ENCODE measurements at places on chromosomes 16 and 17. TPM values are rescaled to one million over a fixed set of nuclear protein-coding genes. Genes with fewer than 3 reads are reported as not detected.

Gene PRAC1
- polyA plus RNA-seq, result not detected

Gene TP53TG3C
- not detected for polyA plus RNA-seq

Gene KRT20
- 0.17 TPM for polyA plus RNA-seq

GRCh38 chr17:78753316-78754250, 28.5 kb downstream of the CYTH1 start:
- DNase-seq, result no peak

Gene TM4SF5
- polyA plus RNA-seq, result 2.4 TPM

- no peak for DNase-seq
These were observed 24.5 kb downstream of the AKAP1 start for GRCh38 chr17:57109393-57110151.

GRCh38 chr16:83907631-83908250, 8.8 kb downstream of the MLYCD start:
- no peak for DNase-seq

DNA sequence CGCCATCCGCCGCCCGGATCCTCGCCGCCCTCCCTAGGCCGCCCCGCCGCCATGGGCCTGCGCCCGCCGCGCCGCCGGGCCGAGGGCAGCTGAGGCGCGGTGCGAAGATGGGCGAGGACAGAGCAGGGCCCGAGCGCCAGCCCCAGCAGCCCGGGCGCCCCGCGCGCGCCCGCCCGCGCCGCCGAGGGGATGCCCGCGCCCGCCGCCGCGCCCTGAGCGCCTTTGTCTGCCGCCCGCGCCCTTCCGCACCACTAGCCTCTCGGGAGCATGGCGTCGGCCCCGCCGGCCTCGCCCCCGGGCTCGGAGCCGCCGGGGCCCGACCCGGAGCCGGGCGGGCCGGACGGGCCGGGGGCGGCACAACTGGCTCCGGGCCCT, 278 bp downstream of the RAB11FIP3 start:
- no peak for DNase-seq

Gene TMC6
- 31.7 TPM for polyA plus RNA-seq

GRCh38 chr17:66480802-66481201, 178.4 kb downstream of the PRKCA start:
- no peak for DNase-seq

Gene SPATA22
- 0.68 TPM for polyA plus RNA-seq

- no peak for DNase-seq
These were observed 902 bp upstream of the DHRS7B start for GRCh38 chr17:21125862-21126261.

Gene CLEC18C
- 87.1 TPM for polyA plus RNA-seq

Gene TMC5
- polyA plus RNA-seq, result 0.36 TPM

- DNase-seq, result no peak
These were observed 39.4 kb upstream of the CDH5 start for GRCh38 chr16:66326991-66327513.

Gene KRT25
- polyA plus RNA-seq, result not detected

Gene GPT2
- 36.7 TPM for polyA plus RNA-seq

DNA sequence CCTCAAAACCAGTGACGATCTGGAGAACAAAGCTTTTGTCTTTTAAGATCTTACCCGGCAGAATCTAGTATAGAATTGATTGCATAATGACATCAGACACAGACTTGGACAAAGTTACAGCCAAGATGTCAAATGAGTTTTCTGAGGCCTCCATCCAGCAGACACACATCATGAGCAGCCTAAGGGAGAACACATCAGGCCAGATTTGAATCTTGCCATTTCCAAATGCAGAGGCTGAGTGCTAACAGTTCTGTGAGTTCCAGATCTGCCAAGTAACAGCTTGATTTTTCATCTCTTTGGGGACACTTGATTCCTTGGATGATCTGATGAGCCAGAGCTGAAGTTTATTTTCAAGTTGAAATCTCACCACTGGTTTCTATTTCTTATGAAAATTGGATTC, 21.0 kb downstream of the NOG start:
- DNase-seq, result no peak

GRCh38 chr16:88722784-88723506, 16.6 kb downstream of the CTU2 start:
- no peak for DNase-seq

DNA sequence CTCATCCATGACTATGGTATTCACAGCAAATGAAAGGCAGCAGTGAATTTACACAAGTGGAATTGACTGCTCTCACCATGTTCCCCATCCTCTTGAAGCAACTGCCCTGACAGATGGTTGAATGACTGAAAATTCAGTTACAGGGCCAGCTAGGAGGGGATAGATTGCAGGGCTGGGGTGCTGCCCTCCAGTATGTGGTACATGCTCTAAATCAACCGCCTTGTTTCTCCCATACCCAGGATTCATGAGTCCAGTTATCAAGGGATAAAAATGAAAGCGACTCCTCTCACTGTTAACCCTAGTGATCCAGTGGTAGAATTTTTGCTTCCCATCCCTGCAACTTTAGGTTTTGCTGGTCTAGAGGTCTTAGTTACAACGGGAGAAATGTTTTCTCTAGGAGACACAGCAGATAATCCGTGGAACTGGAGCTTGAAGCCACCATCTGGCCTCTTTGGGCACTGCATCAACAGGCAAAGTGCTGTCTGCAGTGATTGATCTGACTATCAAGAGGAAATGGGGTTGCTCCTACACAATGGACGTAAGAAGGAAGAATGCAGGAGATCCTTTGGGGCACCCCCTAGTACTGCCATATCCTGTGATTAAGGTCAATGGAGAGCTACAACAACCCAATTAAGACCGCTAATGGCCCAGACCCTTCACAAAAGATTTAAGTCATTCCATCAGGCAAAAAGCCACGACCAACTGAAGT, 32.0 kb downstream of the SCPEP1 start:
- DNase-seq, result no peak

- DNase-seq, result peak; percentile 77
These were observed 27.0 kb upstream of the DHX8 start for GRCh38 chr17:43456661-43457361.

Gene GJD3
- polyA plus RNA-seq, result not detected

Gene SOCS1
- polyA plus RNA-seq, result 4.8 TPM

Gene KRTAP3-1
- not detected for polyA plus RNA-seq

DNA sequence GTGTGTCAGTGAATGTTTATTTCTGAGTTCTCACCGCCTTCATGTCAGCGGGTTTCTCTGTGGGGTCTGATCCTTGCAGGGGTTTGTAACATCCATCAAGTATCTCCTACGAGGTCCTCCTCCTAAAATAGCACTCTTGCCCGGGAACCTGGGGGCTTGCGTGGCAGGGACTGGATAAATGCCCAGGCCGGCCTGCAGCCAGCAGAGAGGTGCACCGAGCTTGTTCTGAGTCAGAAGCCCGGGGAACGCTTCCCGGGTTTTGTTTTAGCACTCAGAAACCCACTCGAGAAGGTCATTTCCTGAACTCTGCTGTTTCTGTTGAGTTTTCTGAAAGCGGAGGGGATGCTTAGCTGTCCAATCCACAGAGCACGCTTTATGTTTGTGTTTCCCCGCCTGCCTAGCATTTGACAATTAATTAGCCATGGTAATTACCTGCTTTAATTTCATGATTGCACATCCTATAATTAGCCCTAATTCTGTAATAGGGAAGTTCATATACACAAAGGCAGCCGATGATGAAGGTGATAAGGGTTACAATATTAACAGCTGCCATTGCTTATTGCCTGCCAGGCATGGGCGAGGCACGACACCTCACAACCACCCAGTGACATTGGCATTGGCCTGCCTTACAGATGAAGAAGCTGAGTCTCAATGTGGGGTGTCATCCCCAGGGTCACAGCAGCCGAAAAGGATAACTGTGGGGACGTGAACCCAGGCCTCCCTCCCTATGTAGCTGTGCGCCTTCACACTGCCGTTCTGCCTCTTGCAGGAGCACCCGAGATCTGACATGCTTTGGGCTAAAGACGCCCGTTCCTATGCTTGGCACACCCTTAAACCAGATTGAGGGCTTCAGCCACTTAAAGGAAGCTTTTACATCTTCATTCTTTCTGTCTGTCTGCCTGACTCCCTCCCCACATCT, 333.1 kb downstream of the CPPED1 start:
- DNase-seq, result no peak

Gene ABHD15
- polyA plus RNA-seq, result 7.2 TPM

Gene SLC2A4
- polyA plus RNA-seq, result 1.8 TPM

DNA sequence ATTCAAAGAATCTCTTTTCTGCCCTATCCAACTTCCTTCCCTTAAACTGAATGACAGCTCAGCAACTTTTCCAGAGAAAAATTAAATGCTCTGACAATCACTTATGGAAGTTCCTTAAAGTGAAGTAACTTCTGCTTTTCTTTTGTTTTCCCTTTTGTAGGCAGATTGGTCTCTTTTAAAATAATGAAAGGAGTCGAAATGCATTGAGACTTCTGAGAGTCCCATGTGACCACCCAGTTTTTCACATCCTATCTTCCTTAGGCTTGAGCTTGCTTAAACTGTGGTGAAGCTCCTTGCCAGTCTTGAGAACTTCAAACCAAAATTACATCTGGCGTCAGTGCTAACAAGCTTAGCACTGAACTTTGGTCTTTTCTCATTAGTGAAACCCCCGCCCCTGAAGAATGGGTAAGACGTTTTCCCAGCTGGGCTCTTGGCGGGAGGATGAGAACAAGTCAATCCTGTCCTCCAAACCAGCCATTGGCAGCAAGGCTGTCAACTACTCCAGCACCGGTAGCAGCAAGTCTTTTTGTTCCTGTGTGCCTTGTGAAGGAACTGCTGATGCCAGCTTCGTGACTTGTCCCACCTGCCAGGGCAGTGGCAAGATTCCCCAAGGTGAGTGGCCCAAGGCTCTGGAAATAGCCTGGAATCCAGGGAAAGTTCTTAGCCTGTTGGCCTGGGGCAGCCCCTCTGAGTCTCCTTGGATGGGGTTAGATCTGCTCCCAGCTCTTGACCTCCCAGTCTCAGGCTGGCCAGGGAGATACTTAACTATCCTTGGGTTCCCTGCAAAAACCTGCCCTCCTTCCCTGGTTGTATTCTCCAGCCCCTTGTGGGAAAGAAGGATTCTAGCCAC, 1.2 kb downstream of the TMEM106A start:
- DNase-seq, result no peak

DNA sequence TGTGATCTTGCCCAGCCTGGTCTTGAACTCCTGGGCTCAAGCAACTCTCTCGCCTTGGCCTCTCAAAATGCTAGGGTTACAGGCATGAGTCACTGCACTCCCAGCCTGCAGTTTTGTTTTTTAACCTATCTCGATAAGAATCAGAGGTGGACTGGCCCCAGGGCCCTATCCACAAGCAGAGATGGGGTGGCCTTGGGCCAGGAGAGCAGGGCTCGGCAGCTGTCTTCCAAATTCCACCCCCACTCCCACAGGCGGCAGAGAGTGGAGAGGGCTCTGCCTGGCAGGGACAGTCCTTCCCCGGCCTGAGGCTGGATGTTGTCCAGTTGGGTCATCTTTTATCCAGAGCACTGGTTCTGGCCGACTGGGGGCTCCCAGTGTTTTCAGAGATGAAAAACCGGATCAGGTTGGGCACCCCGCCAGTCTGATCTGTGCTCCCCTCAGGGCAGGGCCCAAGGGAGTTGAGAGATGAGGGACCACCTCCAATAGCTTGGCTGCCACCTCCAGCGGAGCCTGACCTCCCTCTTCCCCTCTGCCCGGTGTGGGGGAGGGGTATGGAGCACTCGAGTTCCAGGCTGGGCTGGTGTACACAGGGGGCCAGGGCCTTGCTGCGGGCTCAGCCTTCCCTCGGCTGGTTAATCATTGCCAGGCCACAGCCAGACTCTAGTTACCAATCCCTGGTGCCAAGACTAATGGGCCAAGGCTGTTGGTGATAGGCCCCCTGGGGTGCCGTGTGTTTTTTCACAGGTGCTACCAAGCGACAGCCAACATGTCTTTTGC, 30.3 kb upstream of the MYO15B start:
- peak; percentile 90 for DNase-seq

Gene IL17C
- polyA plus RNA-seq, result 0.10 TPM

DNA sequence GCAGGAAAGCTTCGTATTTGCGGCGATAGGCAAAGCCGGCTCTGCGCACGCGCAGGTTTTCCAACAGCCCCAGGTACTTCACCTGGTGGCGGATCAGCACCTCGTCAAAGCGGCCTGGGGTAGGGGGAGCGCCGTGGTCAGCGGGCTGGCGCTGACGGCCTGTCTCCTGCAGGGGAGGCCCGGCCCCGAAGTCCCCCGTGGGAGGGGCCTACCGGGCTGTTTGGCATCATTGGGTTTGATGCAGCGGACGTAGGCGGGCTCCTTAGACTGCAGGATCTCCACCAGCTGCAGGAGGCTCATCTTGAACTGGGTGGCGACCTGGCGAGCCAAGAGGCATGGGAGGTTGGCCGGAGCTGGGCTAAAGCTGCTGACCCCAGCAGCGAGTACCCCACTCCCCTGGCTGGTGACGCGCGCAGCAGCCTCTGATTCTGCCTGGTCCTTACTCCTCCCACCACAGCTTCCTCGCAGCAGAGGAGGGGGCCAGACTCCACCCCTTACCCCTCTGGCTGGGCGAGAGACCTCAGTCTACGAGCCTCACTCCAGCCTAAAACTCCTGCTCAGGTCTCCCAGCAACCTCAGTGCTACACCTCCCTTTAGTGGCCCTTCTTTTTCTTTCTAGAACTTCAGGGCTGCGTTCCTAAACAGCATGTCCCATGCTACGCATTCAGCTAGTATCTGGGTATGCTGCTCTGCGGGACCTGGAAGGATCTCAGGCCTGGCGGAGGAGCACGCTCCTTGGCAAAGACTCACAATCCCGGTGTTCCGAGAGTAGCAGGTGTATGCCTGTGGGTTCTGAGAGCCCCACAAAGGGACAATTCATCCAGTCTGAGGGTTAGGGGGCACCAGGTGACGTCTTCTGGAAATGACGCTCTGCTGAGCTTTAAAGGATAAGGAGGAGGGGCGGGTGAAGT, 16.1 kb upstream of the CRK start:
- DNase-seq, result peak; percentile 46

GRCh38 chr16:27114006-27114405, 47.3 kb downstream of the C16orf82 start:
- DNase-seq, result no peak

Data from renal pelvis (tissue), 12 donors.